Stimulated activated CD4-positive, alpha-beta T cell treated with anti-CD3 and anti-CD28 coated beads, Interleukin-12 subunit alpha, Interleukin-12 subunit beta, amount 100 ng/mL, for 24 hours (primary cell): ENCODE measurements at places on chromosomes 7 and 10.

DNA sequence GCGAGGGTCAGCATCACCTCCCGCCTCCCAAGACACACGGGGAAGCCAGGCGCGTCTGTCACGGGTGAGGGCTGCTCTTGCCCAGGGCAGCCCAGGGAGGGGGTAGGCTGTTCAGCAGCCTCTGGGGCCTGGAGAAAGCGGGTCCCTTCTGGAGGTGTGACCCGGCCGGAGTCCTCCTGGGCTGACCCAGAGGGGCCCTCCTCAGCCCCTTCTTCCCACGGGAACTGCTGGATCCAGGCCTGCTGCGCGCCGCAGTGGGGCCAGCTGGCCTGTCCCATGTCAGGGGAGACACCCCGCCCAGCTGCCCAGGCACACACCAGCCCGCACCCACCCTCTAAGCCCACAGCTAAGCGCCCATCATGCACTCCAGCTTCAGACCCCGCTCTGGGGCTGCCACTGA lies 41.8 kb downstream of the INSIG1 start:
- DNase-seq, result no peak

DNA sequence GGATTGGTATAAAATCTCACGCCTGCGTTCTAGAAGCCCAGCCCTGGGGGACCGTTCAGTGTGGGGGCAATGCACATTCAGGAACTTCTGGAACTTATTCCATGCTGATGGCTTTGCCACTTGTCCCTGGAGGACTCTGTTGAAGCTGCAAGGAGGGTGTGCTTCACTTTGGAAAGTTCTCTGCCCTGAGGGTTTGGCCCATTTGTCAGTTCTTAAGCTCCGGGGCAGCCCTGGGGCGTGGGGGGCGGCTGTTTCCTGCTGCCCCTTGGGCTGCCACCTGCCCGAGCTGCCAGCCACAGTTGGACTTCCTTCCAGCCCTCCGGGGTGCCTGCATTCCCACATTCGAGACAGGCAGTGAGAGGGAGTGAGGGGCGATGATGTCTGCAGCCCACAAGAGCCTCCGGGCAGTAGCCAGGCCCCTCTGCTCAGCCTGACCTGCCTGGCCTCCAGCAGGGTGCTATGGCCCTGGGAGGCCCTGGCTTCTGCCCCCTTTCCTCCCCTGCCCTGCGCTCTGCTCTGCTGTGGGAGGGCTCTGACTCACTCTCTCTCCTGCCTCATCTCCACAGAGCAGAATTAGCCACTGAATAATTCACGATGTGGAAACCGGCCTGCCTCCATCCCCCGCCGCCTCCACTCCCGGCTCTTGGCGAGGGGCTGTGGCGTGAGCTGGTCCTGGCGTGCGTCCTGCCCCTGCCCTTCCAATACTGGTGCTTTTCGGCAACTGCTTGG lies 1.9 kb downstream of the TTYH3 start:
- DNase-seq, result no peak

- DNase-seq, result no peak
Observed at GRCh38 chr7:115297656-115298055, 375.8 kb downstream of the MDFIC start.

DNA sequence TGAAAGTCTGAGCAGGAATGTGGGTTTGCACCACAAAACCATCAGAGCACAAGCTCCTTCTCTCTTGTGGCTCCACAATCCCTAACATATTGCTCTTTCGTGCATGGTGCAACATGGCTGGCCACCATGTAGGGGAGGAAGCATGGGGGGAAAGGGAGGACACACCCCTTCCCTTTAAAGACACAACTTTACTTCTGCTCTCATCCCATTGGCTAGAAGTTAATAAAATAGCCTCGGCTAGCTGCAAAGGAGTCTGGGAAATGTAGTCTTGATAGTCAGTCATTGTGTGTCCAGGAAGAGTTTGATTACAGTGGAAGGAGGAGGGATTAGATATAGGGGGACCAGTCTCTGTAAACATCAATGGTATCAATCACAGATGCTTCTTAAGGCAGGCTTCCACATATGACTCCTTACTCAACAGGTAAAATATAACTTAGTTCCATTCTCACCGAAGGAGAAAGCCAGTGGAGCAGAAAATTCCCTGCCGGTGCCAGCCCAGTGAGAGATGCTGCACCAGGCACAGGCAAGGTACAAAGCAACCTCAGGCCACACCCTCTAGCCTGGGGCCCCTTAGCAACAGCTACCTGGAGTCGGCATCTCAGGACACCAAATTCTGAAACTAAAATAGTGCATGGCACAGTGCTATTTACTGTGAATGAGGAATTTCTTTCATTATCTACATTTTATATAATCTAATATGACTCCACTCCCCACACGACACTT lies 124.7 kb upstream of the CTBP2 start:
- no peak for DNase-seq

- DNase-seq, result no peak
Observed at GRCh38 chr7:69981646-69982045, 383.4 kb downstream of the AUTS2 start.

GRCh38 chr7:95199779-95200558 lies 124.4 kb downstream of the PON1 start:
- no peak for DNase-seq

DNA sequence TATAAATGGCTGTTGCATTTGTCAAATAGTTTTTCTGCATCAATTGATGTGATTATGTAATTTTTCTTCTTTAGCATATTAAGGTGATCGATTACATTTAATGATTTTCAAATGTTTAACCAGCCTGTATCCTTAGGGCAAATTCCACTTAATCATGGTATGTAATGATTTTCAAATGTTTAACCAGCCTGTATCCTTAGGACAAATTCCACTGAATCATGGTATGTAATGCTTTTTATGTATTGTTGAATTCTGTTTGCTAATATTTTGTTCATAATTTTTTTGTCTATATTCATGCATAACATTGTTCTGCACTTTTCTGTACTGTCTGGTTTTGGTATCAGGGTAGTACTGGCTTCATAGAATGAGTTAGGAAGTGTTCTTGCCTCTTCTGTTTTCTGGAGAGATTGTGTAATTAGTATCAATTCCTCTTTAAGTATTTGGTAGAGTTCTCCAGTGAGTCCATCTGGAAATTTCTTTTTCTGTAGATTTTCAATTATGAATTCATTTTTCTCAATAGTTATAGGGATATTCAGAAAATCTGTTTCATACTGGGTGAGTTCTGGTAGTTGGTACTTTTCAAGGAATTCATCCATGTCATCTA lies 393.2 kb upstream of the FOXK1 start:
- no peak for DNase-seq

- DNase-seq, result no peak
Observed at GRCh38 chr10:111161109-111161874, 84.5 kb downstream of the ADRA2A start.

DNA sequence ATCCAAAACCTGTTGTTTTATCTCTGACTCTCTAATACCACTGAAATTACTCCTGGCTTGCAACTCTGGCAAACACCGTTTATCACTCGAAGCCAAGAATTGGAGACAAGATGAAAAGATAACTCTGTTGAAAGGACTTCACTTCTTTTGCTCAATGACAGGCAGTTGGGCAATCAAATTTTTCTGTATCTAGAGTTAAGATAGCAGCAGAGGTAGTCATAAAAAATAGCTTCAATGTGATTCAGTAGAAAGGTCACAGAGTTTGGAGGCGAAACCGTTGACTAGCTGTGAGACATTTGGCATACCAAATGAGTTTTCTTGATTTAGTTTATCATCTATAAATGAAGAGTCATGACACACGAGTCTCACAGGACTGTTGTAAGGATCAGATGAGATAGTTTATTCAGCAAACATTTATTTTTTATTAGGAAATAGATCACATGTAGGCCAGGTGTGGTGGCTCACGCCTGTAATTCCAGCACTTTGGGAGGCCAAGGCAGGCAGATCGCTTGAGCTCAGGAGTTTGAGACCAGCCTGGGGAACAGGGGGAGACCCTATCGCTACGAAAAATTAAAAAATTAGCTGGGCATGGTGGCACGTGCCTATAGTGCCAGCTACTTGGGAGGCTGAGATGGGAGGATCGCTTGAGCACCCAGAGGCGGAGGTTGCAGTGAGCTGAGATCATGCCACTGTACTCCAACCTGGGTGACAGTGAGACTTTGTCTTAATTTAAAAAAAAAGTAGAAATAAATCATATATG lies 23.6 kb downstream of the AKR1B1 start:
- DNase-seq, result no peak

- no peak for DNase-seq
Observed at GRCh38 chr7:134766779-134767519, 12.5 kb upstream of the CALD1 start.

GRCh38 chr7:141960687-141961422 lies 12.7 kb downstream of the TAS2R38 start:
- DNase-seq, result no peak

DNA sequence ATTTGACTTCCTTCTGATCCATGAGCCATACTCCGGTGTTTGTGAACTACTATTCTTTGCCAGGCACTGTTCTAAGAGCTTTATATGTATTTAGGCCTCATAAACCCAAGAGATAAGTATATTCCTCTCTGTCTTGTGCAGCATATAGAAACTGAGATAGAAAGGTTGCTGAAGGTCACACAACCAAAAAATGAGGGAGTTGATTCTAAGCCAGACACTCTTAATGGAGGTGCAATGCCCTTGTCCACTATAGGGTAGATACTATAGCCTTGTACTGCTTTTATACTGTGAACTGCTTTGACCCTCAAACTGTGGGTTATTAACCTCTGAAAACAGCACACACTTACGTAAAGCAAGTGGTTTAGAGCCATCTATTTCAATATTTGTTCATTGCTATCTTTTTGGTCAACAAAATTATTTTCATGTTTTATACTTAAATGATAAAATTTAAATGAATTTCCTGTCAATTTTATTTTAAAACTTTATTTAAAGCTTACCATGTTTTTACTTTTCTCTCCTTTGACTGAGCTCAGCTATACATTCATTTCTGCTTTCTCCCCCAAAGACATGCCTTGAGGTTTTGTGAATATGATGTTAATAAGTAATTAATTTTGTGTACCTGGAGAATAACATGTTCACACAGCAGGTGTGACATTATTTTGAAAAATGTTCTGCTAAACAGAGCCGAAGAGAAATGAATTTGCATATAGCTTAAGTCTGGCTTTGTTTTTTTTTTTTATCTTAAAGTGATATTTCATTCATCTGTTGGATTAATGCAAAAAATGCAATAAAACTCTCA lies 687.3 kb downstream of the DNAJB9 start:
- DNase-seq, result no peak

- DNase-seq, result no peak
Observed at GRCh38 chr7:135775230-135775629, 26.6 kb upstream of the FAM180A start.

GRCh38 chr7:144255471-144255897 lies 9.1 kb downstream of the OR2A7 start:
- no peak for DNase-seq

DNA sequence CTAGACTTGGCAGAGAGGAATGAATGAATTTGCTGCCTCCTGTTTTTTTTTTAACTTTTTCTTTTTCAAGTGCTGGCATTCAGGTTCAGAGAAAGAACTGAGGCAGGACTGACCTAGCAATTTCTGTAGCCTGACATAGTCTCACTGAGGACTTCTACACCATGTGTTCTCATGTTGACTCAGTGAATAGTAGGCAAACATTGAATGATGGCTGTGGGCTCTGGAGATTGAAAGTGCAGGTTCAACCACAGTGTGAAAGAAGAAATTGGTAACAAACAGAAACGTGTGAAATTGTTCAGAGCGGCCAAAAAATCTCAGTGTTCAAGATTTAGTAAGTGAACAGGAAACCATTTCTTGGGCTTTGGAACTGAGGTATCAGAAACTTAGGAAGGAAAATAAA lies 322.4 kb upstream of the GHITM start:
- DNase-seq, result no peak

DNA sequence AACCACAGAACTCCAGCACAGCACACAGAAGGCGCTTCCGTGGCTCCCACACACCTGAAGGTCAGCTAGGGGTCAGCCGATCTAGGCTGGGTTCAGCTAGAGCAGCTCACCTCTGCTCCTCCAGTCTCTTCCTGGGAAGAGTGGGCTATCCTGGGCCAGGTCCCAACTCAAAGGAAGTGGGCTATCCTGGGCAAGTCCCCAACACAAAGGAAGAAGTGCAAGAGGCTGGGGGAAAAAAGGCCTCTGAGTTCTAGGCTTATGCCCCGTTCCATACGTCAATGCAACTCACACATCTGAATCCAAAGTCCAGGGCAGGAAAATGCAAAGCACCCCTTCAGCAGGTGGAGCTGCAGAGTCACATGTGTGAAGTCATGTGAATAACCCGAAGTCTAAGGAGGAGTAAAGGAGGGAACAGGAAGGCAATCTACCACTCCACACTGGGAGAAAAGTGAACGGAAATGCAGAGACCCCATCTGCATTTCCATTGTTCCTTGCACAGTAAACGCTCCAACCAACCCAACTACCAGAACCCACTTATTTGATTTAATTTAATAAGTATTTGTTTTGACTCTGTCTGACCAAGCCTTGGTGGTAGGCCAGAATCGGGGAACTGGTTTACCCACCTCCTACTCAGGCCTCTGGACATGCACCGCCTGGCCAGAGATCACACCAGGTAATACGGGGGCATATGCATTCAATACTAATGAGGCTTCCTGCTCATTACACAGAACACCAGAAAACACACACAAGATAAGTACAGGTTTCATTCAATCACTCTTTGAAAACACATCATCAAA lies 95.5 kb upstream of the RNF32 start:
- DNase-seq, result no peak

GRCh38 chr10:95395947-95396449 lies 105.2 kb upstream of the PDLIM1 start:
- no peak for DNase-seq

- DNase-seq, result no peak
Observed at GRCh38 chr7:49775065-49775948, 1.9 kb downstream of the VWC2 start.

DNA sequence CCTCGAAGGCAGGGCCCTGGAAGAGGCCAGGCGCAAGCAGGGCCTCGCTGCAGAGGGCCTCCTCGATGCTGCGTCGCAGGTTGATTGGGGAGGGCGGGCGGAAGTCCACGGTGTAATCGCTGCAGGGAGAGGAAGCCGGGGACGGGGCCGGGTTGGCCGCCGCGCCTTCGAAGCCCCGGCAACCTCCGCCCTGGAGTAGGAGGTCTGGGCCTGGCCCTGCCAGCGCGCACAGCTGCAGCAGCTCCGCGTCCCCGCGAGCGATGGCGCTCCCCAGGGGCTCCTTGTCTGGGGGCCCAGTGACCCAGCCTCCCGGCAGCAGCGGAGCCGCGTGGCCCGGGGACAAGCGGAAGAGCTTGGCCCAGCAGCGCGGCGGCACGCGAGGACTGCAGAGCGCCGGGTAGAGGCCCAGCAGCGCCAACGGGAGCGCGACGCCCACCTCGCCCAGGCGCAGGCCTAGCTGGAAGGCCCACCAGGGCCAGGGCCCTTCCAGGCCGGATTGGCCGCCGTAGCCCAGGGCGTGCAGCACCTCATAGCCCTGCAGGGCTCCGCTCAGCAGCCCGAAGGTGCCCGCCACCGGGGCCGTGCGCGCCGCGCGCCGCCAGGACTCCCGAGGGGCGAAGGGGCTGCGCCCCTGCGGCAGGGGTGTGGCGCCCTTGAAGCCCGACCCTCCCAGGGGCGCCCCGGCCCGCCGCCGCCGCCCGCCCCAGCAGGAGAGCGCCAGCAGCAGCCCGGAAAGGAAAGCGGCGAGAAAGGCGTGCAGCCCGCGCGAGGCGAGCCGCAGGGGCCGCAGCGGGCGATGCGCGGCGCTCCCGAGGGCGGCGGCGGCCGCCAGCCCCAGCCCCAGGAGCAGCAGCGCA lies 7.8 kb upstream of the RBM28 start:
- DNase-seq, result no peak
